Iris pigment epithelial cell (primary cell): ENCODE measurements at places on chromosomes 11 and 22.

GRCh38 chr11:11843211-11843621 is 1.4 kb downstream of the USP47 start:
- peak; percentile 95 for DNase-seq

GRCh38 chr11:97229936-97230335 is 840.1 kb downstream of the JRKL start:
- DNase-seq = no peak

DNA sequence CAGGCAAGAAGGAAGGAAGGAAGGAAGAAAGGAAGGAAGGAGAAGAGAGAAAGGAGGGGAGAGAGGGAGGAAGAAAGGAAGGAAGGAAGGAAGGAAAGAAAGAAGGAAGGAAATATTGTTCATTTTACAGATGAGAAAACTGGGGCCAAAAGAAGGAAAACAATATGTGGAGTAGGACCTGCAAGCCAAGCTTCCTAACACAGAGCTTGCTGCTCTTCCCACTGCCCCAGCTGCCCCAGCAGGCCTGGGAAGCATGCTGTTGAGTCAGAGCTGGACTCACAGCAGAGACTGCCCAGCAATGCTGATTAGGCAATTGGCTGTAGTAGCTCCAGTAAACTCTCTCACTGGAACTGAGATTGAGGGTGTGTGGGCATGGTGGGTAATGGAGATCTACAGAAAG is 42.6 kb upstream of the SMCO4 start:
- peak; percentile 95 for DNase-seq

GRCh38 chr11:88555829-88556202 is 218.3 kb upstream of the CTSC start:
- peak; percentile 25 for DNase-seq

DNA sequence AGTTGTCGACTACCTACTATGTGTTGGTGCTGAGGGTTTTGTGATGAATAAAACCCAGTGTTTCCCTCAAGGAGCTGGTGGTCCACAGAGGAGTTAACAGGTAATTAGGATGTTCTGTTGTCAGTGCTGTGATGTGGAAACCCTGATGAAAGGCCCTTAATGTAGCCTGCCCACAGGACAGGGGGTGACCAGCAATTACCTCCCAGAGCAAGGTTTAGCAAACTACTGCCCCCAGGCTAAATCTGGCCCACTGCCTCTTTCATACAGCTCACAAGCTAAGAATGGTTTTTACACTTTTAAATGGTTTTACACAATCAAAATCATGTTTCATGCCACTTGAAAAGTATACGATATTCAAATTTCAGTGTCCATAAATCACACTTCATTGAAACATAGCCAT is 536.2 kb downstream of the MIAT start:
- no peak for DNase-seq

DNA sequence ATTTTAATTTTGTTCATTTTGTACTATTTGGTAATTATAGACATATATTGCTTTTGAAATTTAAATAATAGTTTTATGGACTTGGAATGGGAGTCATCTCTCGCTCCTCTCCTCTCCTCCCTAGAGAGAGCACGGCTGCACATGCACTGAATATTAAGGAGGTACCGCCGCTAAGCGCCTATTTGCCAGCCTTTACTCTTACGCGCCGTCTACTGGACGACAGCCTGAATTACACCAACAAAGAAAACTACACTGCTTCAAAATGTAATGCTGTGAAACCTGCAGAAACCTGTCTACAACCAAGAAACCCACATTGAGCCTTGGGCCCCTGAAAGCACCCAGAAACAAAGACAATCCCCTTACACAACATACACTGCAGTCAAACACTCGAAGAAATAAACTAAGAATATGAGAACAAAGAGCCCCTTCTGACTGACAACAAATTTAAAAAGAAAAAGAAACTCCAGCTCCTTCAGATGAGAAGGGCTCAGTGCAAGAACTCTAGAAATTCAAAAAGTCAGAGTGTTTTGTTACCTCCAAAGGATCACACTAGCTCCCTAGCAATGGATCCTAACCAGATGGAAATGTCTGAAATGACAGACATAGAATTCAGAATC is 737.2 kb downstream of the LRRC4C start:
- peak; percentile 4 for DNase-seq

GRCh38 chr11:86386746-86387145 is 12.1 kb downstream of the CCDC81 start:
- no peak for DNase-seq

- peak; percentile 92 for DNase-seq
Observed at GRCh38 chr22:36541831-36542411, 13.0 kb upstream of the EIF3D start.

- peak; percentile 17 for DNase-seq
Observed at GRCh38 chr11:33013755-33014154, 1.9 kb upstream of the DEPDC7 start.

GRCh38 chr11:6312106-6312505 is 8.2 kb downstream of the CAVIN3 start:
- no peak for DNase-seq

GRCh38 chr11:119480380-119481020 is 57.5 kb upstream of the THY1 start:
- no peak for DNase-seq
